ENCODE measurements at places on chromosomes 4 and X.
A peak's percentile ranks its signal among the peaks of the same experiment; 100 is the strongest.

GRCh38 chr4:127214016-127214415, 418.7 kb upstream of the INTU start:
- no peak for DNase-seq

GRCh38 chr4:5213087-5213595, 161.9 kb downstream of the STK32B start:
- DNase-seq, result no peak

DNA sequence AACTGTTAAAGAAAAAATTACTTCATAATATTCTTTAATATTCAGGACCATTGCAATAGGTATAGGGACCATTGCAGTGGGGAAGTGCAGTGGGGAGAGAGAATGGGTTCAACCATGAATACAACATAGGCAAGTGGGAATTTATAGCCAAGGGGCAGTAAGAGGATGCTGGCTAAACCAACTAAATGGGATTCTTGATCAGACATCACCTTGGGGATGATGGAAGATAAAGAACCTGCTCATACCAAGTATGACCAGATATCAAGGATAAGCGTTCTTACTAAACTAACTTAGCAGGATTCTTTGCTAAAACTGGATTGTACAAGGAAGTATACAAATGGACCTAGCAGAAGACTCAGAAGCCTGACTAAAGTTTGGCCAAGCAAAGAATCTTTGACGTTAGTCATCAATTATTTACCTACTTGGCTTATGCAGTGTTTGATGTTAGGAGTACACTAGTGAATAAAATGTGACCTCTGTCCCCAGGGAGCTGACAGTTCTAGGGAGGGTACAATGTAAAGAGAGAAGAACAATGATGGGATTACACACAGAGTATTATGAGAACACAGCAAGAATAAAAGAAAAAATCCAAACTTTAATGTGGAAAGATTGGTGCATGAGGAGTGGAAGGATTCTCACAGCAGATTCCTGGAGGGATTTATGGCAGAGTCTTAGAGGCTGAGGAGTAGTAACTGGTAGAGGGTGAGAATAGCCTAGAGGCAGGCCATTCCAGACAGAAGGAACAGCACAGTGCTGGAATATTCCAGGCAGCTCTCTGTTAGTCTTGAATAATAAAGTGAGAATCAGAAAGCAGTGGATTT, 54.7 kb upstream of the MYOZ2 start:
- DNase-seq, result no peak

DNA sequence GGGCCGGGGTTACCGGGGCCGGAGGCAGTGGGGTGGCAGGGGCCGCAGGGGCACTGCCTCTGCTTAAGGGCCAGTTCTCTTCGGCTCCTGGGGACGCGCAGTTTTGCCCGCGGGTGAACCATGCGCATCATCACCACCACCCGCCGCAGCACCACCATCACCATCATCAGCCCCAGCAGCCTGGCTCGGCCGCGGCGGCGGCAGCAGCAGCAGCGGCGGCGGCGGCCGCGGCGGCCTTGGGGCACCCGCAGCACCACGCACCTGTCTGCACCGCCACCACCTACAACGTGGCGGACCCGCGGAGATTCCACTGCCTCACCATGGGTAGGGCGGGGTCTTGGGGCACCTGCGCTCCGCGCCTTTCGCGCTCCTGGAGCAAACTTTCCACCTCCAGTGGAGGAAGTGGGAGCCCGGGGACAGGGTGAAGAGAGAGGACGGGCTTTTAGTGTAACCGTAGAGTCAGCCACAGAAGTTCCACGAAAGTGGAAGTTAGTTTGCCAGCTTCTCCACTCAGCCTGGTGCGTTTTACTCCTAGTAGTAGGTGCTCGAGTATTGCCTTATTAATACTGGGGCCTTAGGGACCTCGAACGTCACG, 729 bp downstream of the GSX2 start:
- no peak for DNase-seq

DNA sequence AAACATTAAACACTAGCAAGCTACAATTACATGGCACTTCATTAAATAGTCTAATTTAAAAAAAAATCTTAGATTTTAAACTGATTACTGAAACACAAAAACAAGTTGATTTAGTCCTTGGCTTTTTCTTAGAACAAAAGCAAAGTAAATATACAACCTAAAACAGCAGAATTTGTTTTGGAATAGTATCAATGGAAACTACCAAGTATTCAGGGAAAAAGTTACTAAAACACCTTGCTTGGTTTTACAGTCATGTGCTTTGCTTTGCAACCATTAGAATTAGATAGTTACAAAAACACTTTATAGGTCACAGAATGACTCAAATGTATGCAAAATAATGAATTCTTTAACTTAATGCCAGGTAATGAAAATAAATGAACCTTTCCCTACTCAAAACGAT, 105.3 kb downstream of the CNOT6L start:
- DNase-seq, result no peak

DNA sequence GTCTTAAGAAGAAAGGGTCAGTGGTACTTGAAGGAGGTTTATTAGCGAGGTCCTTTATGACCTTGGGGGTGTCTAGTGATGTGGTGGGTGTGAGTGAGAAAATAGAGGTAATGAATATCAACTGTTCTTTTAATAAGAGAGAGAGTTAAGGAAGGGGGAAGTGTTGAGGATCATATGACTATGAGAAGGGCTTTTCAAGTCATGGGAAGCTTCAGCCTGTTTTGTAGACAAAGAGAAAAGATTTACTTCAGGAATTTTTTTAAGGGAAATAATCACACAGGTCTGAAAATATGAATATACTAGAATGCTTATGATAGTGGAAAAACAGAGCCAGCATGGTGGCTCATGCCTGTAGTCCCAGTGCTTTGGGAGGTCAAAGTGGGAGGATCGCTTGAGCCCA, 41.3 kb upstream of the MTMR1 start:
- no peak for DNase-seq

DNA sequence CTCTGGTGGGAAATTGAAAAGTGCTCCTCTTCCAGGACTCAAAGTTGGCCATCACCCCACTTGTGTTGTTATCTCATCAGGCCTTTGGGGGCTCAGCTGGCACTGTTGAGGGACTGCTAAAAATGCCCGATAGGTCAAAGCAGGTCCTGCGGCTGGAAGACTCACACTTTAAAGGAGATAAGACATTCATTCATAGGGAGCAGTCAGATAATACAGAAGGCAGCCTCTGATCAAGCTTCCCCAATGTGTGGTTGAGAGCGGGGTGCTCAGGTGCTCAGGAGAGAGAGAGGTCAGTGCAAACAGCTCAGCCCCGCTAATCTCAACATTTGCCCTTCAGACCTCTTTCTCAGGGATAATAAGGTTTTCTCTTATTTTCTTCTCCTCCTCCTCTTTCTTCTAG, 70.3 kb downstream of the TMEM154 start:
- no peak for DNase-seq

GRCh38 chr4:75658876-75659275, 14.3 kb downstream of the G3BP2 start:
- no peak for DNase-seq

- DNase-seq, result peak; percentile 53
Measured at GRCh38 chrX:137166591-137166990, 132.8 kb upstream of the GPR101 start.

DNA sequence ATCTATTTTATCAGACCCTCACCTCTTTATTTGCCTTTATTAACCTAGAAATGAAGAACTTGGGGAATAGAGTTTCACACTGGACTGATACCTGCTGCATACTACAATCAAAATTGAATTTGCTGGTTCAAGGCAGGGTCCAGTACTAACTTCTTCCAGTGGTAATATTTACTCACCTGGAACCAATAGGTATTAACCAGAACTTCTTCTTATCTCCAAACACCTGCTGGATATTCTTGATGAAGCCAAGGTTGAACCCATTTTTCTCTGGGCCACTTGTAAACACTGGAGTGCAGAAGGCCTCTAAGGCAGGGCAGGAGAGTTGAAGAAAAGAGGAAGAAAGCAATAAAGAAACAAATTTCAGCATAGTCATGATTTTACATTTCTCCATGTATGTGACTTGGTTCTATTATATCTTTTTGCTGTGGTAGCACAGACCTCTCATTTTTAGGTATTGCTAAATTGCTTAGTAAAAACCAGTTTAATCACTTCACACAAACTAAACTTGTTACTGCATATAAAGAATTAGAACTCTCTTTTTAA, 101.1 kb downstream of the ZDHHC15 start:
- DNase-seq, result no peak

GRCh38 chrX:9557521-9557920, 92.7 kb downstream of the TBL1X start:
- no peak for DNase-seq

DNA sequence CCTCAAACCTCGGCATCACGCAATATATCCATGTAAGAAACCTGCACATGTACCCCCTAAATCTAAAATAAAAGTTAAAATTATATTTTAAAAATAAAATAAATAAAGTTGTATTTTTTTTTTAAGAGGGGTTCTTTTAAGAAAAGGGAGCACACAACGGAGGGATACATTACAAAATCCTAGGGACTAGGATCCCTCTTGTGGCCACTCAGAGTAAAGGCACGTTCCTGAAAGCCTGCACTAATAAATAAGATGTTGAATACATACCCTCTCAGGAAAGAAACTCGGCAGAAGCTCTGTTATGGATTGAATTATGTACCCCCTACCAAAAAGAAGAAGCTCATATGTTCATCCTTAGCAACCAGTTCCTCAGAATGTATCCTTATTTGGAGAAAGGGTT, 50.9 kb upstream of the PRDX4 start:
- DNase-seq, result no peak
